ENCODE measurements at places on chromosomes 16 and 17.

DNA sequence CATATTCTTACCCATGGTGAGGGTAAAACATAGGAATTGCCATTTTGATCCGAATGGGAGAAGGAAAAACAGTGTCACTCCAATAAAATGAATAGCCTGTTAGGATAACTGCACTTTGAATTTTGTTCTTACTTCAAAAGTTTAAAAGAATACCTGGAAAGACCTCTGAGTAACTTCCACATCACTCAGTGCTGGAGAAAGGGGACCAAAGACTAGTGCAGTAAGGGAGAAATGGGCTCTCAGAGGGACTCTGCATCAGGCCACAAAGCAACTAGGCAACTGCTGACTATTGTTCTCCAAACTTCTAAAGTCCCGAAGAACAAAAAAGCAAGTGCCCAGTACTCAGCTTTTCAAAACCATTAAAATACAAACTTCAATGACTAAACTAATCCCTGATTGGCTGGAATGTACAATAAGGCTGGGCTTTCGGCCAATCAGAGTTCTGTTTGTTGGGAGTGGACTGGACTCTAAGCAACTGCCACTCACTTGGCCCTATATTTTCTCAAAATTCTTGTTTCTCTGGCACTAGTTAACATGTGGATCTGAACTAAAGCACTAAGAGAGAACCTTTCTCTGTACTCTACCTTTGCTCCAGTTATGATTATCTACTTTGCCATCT lies 6.2 kb downstream of the DNAJC7 start:
- DNase-seq, result no peak

DNA sequence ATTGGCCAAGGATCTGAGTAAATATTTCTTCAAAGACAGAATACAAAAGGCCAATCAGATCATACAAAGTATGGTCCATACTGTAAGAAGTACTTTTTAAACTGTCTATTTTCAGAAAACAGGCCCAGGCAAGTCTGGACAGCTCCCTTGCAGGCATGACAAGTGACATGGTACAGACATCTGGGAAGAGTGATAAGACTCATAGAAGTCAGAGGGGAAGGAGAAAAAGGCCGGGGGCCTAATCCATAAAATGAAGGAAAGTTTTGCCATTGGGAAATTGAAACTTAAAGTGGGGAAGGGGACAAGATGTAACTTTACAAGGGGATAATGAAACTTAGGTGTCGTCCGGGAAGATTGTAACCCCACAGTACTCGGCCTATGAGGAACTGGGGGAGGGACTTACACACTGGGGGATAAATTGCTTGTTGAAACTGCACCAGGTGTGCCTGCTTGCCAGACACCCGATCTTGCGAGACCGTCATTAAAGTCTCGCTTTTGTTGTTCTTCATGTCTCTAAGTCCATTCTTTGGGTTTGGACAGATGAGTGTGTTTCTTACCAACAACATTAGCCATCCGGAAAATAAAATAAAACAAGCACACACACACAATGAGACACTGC lies 684.0 kb downstream of the CDH11 start:
- DNase-seq, result no peak

GRCh38 chr17:66965801-66966262 lies 1.3 kb downstream of the CACNG4 start:
- DNase-seq, result no peak

DNA sequence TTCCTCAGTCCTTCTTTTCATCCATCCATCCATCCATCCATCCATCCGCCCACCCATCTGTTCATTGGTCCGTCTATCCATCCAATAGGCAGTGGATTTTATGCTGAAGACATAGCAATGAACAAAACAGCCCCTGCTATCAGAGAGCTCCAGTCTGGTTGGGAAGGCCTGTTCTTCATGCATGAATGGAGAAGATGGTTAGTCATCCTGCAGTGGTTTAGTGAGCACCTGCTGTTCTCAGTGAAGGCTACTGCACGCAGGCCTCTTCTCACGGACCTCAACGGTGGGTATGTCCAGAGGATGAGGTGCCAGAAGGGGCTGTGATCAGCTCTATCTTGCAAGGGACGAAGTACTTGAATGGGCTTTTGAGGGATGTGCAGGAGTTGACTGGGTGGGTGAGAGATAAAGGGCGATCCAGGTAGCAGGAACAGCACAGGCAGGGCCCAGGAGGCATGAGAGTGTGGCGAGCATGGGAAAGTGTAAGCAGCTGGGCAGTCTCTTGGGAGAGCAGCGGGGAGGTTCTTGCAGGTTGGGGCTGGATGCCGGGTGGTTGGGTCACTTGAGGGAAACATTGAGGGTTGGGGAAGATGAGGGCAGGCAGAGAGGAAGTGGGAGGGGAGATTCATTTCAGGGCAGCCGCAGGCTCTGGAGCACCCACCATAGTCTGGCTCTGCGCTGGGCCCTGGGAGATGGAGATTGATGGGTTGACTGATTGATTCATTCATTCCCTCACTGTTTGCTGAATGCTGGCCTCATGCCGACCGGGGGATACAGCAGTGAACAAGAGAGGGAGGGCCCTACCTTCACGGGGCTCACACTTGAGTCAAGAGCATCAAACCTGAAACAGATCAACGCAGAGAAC lies 115.0 kb upstream of the CIBAR2 start:
- DNase-seq, result no peak

GRCh38 chr17:29094101-29094708 lies 51.3 kb downstream of the PIPOX start:
- DNase-seq, result no peak

Measured in stimulated activated CD4-positive, alpha-beta T cell treated with anti-CD3 and anti-CD28 coated beads, Interleukin-15, amount 100 ng/mL, for 1 hour (primary cell).